Left lung (tissue), 14 donors: ENCODE measurements at places on chromosomes 11 and 22. TPM values are rescaled to one million over a fixed set of nuclear protein-coding genes. Genes with fewer than 3 reads are reported as not detected.

- no peak overlapping the region for H3K4me3 ChIP-seq
- H3K27ac ChIP-seq: no peak overlapping the region
- no peaks in the 10 kb centered on the region for H3K36me3 ChIP-seq
- H3K4me1 ChIP-seq: no peaks in the 10 kb centered on the region
- no peak for DNase-seq
Measured at GRCh38 chr11:27409742-27410141, 46.7 kb upstream of the CCDC34 start.

GRCh38 chr22:42275176-42275575 is 4.7 kb upstream of the TCF20 start:
- no peak overlapping the region for H3K4me3 ChIP-seq
- peaks cover 6% of the 10 kb centered on the region for H3K4me1 ChIP-seq
- no peak for DNase-seq
- peaks cover 13% of the 10 kb centered on the region for H3K27me3 ChIP-seq

DNA sequence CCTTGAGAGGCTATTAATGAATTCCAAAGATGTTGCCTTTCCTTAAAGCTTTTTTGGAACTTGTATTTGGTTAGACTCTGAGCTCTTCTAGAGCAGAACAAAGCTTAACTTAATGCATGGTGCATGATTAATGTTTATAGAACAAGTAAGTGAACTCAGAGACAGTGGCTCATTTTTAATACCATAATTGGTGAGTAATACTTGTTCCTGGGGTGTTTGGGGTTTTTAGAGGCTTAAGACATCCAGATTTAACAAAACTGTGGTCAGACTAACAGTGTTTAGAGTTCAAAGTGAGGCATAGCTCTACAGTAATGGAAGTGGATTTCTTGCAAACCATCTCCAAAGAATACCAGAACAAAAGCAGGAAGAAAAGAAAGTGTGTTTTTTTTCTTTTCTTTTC is 73.7 kb upstream of the CTSC start:
- H3K27ac ChIP-seq: no peak overlapping the region
- H3K4me3 ChIP-seq: no peak overlapping the region
- DNase-seq: no peak
- peaks cover 22% of the 10 kb centered on the region for H3K4me1 ChIP-seq
- no peaks in the 10 kb centered on the region for H3K36me3 ChIP-seq

The NXPE1 gene
- not detected for total RNA-seq

GRCh38 chr11:109112821-109113280 is 309.1 kb upstream of the C11orf87 start:
- H3K4me3 ChIP-seq: no peak overlapping the region
- no peak overlapping the region for H3K27ac ChIP-seq
- no peaks in the 10 kb centered on the region for H3K36me3 ChIP-seq
- H3K4me1 ChIP-seq: no peaks in the 10 kb centered on the region
- no peaks in the 10 kb centered on the region for H3K27me3 ChIP-seq

- H3K4me3 ChIP-seq: no peak overlapping the region
- DNase-seq: no peak
- no peak overlapping the region for H3K27ac ChIP-seq
- H3K27me3 ChIP-seq: no peaks in the 10 kb centered on the region
- H3K4me1 ChIP-seq: no peaks in the 10 kb centered on the region
Measured at GRCh38 chr11:106708348-106708747, 309.9 kb downstream of the GUCY1A2 start.

GRCh38 chr11:91406009-91406408 is 818.6 kb upstream of the FAT3 start:
- no peaks in the 10 kb centered on the region for H3K4me1 ChIP-seq
- DNase-seq: peak; percentile 20
- no peak overlapping the region for H3K4me3 ChIP-seq
